Common myeloid progenitor, CD34-positive (primary cell): ENCODE measurements at places on chromosomes 2 and 18.

DNA sequence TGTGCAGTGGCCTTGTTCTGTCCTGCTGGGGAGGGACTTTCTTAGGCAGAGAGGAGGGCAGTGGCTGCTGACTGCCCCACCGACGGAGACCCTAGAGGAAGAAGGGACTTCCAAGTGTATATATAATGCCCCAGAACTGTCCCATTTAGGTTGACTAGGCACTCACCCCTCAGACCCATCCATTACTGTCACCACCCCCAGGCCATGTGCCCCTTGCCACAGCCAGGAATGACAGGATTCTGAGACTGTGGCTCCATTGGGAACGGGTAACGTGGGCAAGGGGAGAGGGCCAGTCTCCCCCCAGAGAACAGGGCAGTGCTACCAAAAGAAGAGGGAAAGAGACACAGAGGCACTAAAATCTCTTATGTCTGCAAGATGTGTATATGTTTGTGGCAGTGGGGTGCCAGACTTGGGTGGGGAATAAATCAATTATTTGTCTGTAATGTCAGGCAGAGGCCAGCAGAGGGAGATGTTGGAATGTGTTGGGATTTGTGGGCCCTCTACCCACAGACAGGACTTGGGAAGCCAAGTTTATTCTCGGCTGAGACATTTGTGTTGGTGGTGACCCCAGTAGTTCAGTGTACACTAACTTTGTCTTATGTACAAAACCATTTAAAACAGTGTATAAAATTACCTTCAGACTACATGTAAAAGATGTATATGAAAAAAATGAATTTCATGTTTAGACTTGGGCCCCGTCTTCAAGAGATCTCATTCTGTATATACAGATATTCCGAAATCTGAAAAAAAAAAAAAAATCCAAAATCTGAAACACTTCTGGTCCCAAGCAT, 24.0 kb upstream of the TMEM37 start:
- DNase-seq: peak; percentile 63

GRCh38 chr2:2993172-2993692, 384.4 kb downstream of the EIPR1 start:
- no peak for DNase-seq

DNA sequence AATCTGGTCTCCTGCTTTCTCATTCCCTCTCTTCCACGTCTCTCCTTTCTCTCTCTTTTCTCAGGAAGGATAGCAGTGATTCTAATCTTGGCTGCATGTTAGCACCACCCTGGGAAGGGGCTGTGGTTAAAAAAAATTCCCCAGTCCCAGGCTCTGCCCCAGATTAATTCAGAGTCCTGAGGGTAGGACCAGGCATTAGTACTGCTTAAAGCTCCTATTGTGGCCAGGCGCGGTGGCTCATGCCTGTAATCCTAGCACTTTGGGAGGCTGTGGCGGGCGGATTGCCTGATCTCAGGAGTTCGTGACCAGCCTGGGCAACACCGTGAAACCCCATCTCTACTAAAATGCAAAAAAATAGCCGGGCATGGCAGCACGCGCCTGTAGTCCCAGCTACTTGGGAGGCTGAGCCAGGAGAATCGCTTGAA, 35.4 kb upstream of the EML4 start:
- DNase-seq: no peak

DNA sequence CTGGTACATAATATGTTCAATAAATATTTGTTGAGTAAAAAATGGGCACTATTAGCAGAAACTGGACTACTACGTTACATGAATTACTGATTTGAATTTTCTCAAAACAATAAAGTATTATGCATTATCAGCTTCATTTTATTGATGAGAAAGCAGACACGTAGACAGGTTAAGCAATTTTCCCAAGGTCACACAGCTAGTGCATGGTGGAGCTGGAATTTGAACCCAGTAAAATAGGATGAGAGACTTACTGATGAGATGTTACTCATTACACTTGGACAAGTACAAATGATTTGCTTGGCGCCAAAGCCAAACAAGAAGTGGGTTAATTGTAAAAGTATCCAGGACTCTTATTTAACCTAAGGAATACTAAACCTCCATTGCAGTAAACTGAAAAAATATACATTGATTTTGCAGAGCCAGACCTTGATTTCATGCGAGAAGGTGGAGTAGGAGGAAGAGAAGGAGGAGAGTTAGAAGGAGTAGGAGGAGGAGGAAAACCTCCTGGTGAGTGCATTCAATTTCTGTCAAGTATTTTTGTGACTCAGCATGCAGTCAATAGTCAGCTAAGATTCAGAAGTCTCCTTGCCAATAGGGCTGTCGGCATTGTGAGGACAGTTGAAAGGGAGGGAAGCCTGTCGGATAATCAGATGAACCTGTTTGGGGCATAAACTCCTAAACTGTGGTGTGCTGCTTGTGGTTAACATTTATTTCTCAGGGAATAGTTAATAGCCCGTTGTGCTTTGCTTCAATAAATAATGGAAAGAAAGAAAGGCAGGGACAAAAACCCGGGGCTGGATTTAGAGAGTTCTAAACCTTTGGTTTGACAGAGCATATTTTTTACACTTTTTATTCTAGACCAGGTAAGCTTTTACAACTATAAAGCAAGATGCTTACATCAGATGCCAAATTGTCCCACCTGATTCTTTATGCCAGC, 77.0 kb upstream of the TACR1 start:
- no peak for DNase-seq
